Lung (tissue), 17 donors: ENCODE measurements at places on chromosomes 4 and X. TPM values are rescaled to one million over a fixed set of nuclear protein-coding genes. Genes with fewer than 3 reads are reported as not detected.

GRCh38 chrX:130378024-130378669 is 7.3 kb downstream of the GPR119 start:
- no peak for DNase-seq

- DNase-seq, result no peak
These were observed 5.5 kb upstream of the SLC9B1 start for GRCh38 chr4:103024996-103025395.

DNA sequence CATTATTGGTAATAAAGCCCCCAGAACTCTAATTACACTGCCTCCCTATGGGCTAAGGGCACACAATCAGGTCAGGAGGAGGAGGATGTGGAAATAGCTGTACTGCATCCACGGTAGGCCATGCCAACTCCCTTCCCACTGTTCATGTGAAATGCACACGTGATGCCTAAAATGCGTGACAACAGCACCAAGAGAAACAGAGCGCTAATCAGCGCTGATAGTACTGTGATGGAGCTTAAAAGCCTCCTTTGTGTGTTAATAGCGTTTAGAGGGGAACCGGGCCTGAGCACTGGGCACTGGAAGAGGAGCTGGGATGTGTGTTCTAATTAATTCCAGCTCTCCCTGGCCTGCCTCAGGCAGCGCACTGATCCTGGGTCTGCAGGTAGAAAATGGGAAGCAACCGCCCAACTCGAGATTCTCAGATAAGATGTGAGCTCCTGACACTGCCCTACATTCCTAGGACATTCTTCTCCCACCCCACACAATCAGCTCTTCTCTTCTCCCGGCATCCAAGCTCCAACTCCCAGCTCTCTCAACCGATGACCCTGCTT is 12.9 kb downstream of the DCTD start:
- no peak for DNase-seq

DNA sequence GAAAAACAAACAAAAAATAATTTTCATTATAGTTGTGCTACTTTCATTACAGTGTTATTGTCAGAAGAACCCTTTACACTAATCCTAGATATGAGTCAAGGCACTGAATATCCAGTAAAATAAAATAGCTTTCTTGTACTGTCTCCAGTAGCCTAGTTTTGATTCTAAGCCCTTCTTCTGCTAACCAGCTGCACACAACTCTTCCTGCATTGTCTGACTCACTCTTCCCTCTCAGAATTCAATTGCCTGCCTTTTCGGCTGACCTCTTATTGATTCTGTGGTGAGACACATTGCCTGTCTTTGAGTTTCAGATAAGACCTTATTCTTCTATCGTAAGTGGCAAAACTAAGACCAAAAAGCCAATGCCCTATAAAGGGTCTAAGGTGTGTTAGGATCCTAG is 26.7 kb upstream of the PCDH18 start:
- DNase-seq, result no peak

Gene F9
- total RNA-seq, result not detected

Gene NAP1L2
- total RNA-seq, result 3.3 TPM

- DNase-seq, result no peak
These were observed 92.5 kb upstream of the ENPP6 start for GRCh38 chr4:184310171-184310567.

GRCh38 chr4:109389369-109390114 is 44.1 kb upstream of the SEC24B start:
- DNase-seq, result peak; percentile 27

DNA sequence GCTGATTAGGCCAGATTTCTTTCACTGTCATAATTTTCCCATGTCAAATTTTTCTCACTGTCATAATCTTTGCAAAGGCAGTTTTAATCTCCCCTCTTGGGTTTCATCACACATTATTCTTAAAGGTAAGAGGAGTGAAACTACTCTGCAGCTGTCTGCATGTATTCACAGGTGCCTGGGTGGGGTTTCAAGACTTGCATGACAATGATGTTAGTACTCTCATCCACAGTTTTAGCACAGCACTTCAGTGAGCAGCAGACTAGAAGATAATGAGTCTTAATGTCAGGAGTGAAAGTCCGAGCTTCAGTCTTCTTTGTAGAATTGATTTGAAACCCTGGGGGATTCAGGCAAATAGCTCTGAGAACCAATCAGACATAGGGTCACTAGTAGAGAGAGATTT is 182.5 kb upstream of the GALNT7 start:
- DNase-seq, result no peak

Gene USP17L17
- total RNA-seq, result not detected

Gene UGT2B15
- total RNA-seq, result not detected

DNA sequence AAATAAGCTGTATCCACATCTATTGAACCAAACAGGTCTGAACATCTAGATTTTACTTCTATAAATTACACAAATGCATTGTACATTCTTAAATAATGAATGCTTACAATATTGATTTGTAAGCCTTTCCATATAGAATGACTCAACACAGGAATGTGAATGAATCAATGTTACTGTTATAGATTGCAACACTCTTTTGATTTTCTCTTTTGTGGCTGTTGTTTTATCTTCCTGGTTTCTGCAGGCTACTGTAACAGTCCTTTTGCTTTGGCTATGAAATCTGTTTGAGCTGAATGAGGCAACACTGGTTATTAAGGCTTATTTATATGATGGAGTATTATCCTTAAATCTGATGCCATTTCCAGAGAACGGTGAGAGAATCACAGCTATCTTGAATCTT is 49.5 kb downstream of the GPR50 start:
- DNase-seq, result no peak

- peak; percentile 27 for DNase-seq
These were observed 1.2 kb downstream of the AKAP17A start for GRCh38 chrX:1592470-1593142.

GRCh38 chr4:98542011-98542410 is 116.4 kb downstream of the TSPAN5 start:
- no peak for DNase-seq

Gene HERC6
- 21.7 TPM for total RNA-seq

Gene ERVMER34-1
- total RNA-seq, result 0.83 TPM

Gene ARAF
- total RNA-seq, result 32.6 TPM

GRCh38 chr4:111074523-111075114 is 451.7 kb upstream of the PITX2 start:
- DNase-seq, result no peak

DNA sequence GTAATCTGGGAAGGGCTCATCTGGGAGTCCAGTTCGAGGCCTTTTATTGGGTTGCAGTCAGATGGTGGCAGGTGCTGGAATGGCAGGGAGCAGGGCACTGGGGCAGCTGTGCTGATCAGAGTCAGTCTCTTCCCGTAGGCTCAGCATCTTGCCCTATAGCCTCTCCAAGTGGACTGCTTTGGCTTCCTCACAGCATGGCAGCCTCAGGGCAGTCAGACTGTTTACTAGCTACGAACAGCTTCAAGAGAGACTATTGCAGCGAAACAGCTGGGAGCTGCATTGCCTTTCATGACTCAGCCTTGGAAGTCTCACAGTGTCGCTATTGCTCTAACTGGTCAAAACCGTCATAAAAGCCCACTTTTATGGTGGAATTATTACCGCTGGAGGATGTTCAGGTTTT is 26.8 kb upstream of the DUSP21 start:
- no peak for DNase-seq

DNA sequence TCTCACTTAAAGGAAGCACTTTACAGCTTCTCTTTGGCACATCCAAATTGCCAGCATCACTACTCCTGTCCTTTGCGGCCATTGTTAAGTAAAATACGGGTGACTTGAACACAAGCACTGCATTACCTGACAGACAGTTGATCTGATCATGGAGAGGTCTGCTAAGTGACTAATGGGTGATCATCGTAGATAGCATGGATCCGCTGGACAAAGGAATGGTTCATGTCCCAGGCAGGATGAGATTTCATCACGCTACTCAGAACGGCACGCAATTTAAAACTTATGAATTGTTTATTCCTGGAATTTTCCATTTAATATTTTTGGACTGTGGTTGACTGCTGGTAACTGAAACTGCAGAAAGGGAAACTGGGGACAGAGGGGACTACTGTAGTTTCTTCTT is 94.1 kb downstream of the NEUROG2 start:
- DNase-seq, result no peak

DNA sequence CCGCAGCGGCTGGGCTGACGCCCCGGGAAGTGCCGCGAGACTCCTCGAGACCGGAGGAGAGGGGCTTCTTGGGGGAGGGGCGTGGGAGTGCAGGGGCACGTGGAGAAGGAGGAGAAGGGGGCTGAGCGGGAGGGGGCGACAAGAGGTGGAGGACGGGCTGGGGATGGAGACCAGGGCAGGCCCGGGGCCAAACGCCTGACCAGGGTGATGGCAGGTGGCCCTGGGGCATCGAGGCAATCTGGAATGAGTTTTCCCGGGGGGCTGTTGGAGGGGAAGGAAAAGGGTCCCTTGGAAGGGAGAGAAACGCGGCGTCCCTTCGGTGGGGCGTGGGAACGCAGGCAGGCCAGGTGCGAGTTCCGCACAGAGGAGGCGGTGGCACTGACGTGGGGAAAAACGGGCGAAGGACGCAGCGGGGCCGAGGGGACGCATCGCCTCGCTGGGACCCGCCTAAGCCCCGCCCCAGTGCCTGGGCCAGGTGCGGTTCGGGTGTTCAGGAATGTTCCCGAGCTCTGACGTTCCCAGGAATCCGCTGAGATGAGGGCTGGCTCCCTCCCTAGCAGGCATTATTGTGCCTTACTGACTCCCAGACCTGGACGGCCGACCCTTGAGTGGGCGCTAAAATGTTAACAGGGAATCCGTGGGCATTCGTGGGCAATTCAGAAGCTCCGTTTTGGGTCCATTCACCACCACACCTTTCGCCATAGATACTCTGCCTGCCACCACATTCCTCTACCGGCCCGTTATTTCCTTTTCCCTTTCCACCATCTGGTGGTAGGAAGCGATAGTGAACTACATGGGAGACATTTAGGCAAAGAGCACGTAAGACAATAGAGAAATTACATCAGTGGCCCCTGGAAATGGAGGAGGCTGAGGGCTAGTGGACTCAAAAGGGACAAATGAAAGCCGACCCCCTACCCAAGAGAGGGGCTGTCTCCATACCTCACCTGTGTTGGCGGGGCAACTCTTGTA is 795 bp upstream of the SH3KBP1 start:
- peak; percentile 80 for DNase-seq

GRCh38 chrX:2697741-2698299 is 6.7 kb downstream of the CD99 start:
- no peak for DNase-seq

DNA sequence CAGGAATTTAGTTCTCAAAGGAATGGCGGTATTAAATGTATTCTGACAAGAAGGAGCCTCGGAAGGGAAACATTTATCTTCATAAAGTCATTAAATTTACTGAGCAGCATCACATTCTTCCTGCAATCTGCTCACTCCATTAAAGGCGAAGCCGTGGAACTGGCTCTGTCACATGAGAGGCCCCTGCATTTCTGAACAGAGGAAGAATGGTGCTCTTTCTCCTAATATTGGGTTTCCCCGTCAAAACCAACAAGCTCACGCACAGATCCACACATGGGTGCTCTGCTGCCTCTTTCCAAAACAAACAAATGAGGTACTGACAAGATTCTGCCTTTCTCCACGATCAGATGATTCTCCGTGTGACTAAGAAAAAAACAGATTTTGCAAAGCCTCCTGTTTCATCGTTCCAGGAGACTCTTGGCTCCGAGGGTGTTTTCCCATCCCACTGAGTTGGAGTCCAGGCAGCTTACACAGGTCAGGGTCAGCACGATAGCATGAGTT is 191.2 kb downstream of the IDS start:
- DNase-seq, result no peak

DNA sequence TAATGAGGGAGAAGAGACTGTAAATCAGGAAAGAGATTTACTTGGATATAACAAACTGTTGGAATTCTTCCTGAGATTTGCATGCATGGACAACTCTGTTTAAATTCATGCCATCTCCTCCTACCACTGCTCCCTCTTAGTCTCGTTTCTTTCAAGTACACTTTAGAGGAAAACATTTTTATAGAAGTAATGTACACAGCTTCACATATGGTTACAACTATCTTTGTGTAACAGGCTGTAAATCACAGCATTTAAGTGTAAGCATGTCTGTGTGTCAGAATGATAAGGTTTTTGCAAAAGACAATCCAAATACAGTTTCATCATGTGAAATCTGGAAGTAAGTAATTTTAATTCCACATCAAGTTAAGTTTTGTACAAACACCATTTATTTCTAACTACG is 21.5 kb upstream of the ENPEP start:
- peak; percentile 67 for DNase-seq

GRCh38 chr4:159598602-159599001 is 495.7 kb downstream of the RAPGEF2 start:
- DNase-seq, result no peak

Gene INPP4B
- 8.1 TPM for total RNA-seq

GRCh38 chrX:121802881-121803412 is 755.5 kb downstream of the GLUD2 start:
- no peak for DNase-seq

DNA sequence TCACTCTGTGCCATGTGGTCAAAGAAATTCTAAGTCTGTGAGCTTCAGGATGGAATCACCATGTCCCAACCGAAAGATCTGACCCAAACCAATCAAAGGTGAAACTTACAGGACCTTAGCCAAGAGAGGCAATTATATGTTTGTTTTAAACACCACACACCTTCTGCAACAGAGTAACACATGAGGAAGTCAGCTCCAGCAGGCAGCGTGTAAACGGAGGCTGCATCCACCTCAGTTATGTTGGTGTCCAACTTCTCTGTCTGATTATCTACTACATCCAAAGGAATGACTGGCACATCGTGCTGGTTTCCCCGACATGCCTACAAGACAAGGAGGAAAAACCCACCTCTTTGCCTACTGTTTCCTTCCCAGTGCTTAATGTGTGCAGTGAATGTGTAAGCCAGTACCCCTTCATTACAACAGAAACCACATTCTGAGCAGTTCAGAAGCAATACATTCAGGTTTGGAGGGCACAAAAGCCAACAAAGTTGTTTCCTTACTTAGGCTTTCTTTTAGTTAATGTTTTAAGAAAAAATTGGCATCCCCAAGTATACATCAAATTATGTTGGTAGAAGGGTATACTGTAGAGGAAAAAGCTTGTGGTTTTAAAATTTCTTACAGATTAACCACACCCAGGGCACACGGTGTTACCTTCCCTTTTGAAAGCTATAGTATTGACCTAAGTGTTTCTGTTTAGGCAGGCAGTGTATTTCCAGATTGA is 12.4 kb downstream of the CASP6 start:
- no peak for DNase-seq

Gene INTU
- 8.2 TPM for total RNA-seq

GRCh38 chr4:110878413-110878812 is 255.5 kb upstream of the PITX2 start:
- DNase-seq, result no peak

DNA sequence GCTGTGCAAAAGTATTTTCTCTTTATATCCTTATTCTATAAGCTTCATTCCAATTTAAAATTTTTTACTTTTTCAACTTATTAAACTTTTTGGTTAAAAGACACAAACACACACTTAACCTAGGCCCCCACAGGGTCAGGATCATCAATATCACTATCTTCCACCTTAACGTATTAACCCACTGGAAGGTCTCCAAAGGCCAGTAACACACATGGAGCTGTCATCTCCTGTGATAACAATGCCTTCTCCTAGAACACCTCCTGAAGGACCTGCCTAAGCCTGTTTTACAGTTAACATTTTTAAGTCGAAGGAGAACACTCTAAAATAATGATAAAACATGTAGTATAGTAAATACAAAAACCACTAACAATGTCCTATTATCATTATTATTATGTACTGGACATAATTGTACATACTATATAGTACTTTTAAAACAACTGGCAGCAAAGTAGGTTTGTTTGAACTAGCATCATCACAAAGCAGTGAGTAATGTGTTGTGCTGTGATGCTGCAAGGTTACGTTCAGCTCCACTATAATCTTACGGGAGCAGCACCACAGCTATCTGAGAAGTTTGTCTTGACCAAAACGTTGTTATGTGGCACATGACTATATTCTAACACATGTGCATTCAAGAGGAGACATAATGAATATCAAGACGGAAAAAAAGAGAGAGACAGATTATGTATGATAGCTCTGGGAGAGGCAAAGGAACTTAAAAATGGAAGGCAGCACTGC is 33.7 kb downstream of the DHX15 start:
- no peak for DNase-seq
